NCI-H2081 (cell line): ENCODE measurements at places on chromosomes 2 and 18.

DNA sequence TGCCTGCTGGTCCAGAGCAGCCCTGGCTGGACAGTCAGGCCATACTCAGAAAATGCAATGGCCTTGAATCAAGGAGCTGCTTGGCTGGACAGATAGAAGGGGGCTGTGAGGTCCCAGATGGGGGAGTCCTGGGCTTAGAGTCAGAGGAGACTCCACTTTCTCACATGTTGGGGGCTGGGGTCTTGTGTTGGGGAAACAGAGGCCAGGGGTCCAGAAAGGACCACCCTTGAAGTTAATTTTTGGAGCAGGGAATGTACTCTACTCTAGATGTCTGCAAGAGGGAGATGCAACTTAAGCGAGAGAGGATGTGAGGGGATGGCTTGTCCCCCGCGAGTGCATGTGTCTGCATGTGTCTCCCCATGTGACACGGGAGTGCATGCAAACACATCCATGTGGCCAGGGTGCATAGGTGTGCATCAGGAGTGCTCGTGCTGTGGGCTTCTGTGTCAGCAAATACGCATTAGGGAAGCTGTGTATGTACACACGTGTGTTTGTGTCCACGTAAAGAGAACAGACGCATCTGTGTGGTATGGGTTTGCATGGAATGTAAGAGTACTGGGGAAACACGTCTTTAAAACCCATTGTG is 303.2 kb downstream of the MYCN start:
- DNase-seq = no peak

- DNase-seq = peak; percentile 28
Measured at GRCh38 chr2:223488814-223489213, 113.3 kb downstream of the SCG2 start.

DNA sequence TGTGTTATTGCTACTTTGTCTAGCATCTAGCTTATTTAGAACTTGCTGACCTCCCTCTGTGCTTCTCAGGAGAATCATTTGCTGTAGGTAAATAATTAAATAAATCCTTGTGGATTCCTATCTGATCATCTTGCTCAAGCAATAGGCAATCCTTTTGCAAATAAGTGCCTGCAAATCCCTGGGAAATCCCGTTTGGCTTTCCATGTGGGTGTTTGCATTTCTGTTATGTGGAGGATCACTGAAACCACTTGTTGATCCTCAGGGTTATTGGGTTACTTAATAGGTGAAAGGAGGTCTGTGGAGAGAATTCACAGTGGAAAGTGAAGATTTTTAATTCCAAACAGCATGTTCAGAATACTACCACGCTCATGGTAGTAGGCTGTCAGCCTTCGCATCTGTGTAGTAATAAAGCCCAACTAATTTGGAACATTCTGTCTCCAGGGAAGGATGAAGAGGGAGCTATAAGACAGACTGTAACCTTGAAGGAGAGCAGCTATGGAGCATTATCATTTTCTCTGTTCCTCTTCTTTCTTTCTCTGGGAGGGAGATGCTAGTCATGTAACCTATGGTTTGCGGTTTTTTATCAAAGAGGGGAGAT is 72.5 kb downstream of the GULP1 start:
- no peak for DNase-seq

GRCh38 chr2:207064128-207064690 is 101.5 kb downstream of the KLF7 start:
- DNase-seq = no peak

DNA sequence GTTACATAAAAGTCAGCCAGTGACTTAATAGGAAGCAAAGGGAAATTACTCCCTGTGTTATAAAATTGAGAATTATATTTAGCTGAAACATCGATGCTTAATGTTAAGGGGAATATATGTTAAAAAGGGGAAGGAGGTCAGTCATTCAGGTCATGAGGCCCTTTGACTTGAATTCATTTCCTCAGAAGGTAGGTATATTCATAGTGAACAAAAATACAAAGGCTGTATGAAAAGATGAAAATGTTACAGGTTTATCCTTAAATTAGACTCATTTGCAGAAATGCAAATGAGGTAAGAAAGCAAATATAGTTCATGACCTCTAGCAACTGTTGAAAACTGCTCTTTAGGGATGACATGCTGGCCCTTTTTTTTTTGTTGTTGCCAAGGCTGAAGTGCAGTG is 20.8 kb downstream of the MSH6 start:
- no peak for DNase-seq

DNA sequence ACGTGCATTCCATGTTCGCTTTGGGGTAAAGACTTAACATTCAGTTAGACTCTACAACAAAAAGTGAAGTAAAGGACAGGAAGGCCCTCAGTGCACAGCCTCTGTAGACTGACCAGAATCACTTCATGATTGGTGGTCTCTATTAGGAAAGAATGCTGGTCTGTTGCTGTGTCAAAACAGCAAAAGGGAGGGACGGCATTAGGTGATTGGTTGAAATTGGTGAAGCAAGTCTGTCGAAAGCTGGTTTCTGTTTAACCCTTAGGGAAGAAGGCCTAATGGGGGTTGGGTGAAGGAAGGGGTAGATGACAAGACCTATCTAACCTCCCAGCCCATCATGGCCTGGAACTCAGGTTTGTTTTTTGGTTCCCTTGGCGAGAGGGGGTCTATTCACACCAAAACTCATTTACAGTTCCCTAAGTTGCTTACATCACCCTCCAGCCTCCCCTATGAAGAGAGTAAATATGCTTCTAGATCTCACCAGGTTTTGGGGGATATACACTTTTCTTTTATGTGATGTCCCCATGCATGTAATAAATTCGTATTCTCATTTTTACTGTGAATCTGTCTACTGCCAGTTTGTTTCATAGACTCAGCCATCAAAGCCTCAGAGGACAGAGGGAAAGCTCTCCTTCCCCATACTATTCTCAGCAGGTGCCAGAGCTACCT is 65.6 kb downstream of the TMEM17 start:
- no peak for DNase-seq

GRCh38 chr2:86790676-86791572 is at the start of gene CD8A:
Gene CD8A, minus strand, starts transcription at chr2:86790913. Its CDS starts 88 bp downstream, at chr2:86790825.
- no peak for DNase-seq

- DNase-seq = no peak
Measured at GRCh38 chr2:225074366-225074765, 32.1 kb upstream of the DOCK10 start.

DNA sequence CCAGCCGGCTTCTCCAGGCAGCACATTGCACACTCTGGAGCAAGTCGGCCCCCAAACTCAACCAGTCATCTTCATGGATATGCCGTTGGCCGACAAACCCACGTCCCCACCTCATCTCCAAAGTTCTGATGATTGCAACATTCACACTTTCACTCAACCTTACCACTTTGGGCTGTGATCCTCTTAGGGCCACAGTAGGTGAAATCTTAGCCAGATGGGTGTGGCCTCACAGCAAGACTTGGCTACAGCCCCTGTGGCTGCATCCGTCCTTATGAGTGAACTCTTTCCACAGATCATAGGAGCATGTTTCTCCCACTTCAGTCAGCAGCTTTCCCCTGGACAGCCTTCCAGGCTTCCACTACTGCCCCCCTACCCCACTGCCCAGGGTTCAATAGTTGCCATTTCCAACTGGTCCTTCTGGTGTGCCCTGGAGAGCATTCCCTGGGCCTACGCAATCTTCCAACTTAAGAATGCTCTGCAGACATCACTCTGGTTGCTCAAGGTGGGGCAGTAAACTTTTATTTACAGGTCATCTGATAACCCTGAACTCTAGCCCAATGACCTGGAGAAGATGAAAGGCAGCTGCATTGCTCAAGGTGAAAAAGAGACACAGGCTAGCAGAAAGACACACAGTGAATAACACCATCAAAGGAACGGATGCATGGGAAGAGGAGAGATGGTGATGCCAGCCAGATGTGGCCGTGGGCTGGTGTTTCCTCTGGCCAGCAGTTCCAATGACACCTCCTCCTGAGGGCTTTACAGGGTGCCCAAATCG is 34.5 kb downstream of the ARL4C start:
- DNase-seq = no peak

DNA sequence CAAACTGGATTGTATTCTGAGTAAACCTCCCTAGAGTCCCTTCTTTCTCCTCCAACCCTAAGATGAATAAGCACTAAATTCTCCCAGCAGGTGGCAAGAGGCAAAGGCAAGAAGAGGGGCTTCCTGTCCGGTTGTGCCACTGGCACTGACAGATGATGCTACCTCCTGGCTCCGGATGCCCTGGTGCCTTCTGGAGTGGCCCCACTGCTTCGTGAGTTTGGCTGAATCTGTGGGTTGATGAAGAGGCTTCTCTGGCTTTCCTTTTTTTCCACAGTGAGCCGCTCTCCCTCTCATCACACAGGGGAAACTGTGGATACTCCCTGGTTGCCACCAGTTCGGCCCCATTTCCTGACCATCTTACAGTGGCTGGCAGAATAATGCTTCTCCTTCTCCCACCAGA is 404.7 kb downstream of the GALR1 start:
- DNase-seq = no peak

- no peak for DNase-seq
Measured at GRCh38 chr18:54388203-54389142, 30.8 kb downstream of the C18orf54 start.

DNA sequence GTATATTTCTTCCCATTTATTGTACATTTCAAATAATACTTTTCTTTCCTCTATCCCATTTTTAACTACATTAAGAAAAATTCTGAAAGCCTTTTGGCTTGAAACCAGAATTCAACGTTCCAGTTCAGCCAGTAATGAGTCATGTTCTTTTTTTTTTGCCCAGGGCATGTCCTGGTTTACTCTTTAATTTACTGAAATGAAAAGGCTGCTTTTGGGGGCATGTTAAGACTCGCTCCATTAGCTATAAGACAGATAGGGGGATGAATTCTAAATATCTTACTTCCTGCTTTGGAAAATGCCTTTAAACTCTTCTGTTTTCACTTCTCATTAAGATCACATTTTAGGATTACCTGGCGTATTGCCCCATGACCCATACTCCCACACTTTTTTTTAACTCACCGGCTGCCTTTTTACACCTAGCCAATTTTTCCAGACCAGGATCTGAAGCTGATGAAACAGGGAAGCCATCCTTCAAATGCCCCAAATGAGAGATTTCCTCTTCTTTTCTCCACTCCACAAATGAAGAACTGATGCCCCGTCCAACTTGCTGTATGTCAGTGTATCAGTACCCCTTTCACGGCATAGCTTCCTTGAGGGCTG is 585 bp downstream of the ABCA12 start:
- DNase-seq = no peak

DNA sequence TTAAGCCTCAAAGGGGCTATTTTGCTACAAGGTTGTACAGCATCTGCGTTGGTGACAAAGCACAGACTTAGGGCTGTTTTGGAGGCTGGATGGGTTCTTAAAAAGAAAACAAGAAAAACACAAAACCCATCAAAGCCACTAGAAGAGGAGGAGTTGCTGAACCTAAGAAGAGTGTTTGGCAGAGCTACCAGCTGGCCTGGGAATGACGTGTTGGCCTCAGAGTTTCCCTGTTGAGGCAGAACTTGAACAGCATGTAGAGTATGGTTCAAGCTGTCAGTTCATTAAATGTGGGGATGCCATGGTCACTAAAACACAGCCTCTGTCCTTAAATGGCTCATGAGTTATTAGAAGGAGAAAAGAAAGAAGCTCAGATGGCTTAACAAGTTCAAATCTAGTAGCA is 162.5 kb downstream of the TTC32 start:
- no peak for DNase-seq

- no peak for DNase-seq
Measured at GRCh38 chr2:55743583-55743982, 49.9 kb upstream of the PNPT1 start.

DNA sequence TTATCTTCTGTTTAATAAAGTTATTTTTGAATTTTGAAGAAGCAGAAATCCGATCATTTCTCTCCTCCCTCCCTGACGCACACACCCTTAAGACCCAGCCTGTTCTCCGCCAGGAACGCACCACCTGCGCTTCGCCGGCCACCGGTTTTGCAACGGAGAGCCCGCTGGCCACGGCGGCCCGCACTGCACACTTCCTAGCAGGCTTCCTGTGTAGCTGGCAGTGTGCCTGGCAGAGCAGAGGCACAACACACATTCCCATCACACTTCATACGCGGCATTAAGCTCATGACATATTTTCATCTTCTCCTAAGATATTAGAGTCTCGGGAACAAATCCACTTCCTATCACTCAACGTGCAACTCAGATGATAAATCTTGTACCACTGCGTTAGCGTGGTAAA is 148.0 kb downstream of the HDAC4 start:
- peak; percentile 4 for DNase-seq

GRCh38 chr2:7329465-7329864 is 412.3 kb downstream of the RNF144A start:
- DNase-seq = no peak
